Transverse colon (tissue), 4 donors: ENCODE measurements at places on chromosomes 16 and 17.

DNA sequence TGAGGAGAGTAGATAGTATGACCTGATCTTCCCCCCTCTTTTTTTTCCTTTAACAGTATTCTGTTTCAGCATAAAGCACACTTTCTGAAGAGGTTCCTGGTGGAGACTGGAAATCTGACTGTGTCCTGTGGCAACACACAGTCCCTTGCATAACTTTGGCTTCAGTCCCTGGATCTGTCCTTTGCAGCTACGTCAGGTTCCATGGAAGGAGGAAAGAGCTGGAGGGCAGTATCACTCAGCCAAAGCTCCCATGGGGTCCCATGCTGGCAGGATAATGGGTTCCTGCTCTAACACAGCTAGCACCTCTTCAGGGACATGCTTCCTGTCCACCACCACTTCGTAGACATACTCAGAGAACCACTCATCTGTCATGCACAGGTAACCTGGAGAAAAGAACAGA lies 13.3 kb upstream of the SLC6A4 start:
- no peak for DNase-seq

- no peak for DNase-seq
Observed at GRCh38 chr17:15247891-15248529, 17.1 kb downstream of the PMP22 start.

DNA sequence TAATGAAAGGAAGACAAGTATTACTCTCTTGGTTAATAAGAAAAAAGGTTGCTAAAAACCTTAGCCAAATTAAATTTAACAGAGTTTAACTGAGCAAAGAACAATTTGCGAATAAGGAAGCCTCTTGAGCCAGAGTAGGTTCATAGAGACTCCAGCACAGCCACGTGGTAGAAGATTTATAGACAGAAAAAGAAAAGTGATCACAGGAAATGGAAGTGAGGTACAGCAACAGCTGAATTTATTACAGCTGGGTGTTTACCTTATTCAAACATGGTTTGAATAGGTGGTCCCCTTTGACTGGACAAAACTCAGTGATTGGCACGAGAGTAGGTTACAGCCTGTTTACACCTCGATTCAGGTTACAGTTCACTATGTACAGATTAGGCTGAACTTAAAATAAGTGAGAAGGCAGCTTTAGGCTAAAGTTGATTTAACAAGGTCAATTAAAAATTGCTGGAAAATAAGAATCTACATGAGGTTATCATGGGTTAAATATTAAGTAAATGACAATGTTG lies 3.3 kb upstream of the CCL15 start:
- no peak for DNase-seq

GRCh38 chr17:74807441-74807840 lies 31.3 kb upstream of the NAT9 start:
- no peak for DNase-seq

DNA sequence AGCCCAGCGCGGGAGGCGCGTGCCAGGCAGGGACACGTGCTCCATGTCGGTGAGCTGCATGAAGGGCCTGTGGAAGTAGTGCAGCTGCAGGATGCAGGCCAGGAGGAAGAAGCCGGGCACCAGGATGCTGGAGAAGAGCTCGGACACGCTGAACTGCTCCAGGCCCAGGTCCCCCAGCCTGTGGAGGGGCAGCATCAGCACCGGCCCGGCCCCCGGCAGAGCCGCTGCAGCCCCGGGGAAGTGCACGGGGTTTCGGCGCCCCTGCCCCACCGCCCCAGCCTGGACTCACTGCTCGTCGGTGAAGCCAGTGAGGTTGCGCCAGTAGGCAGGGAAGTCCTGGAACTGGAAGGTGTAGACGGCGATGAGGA lies 28.0 kb downstream of the CTU2 start:
- no peak for DNase-seq

DNA sequence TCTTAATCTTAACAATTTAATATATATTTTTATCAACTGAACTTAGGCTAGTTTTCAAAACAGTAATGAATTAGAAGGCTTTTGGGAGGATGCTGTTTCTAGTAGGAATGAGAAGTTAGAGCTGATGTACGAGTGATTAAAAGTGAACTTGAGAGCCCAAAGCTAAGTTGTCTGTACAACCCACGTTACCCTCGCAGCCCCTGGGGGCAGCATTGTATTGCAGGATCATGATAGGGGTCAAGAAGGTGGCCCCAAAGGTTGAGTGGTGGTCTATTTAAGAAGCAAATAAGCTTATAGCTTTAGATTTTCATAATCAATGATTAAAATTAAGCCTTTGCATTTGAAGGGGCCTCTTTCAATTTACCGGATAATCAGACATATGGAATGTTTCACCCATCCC lies 33.7 kb upstream of the ALDH3A2 start:
- no peak for DNase-seq

DNA sequence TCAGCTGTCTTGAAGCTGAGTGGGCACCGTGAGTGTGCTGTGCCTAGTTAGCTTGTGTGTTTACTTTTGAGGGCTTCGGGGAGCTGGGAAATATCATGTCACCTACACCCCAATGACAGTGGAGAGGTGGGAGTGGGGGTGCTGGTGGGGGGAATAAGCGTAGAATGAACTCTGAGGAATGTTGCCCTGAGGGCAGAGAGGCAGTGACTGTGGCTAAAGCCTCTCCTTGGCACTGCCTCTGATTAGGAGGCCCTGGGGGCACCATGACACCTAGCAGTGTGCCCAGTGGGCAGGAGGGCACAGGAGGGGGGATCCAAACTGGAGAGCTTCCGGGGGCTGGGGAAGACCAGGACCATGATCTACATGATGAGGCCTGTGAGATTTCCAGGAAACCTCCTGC lies 24.8 kb downstream of the CACNA1G start:
- no peak for DNase-seq

GRCh38 chr17:80387071-80387470 lies 27.9 kb upstream of the ENDOV start:
- no peak for DNase-seq

GRCh38 chr17:31509095-31509804 lies 117.8 kb downstream of the RAB11FIP4 start:
- no peak for DNase-seq
